ENCODE measurements at places on chromosomes 4 and X.

GRCh38 chr4:27020203-27020602, 159.6 kb downstream of the STIM2 start:
- DNase-seq = no peak

- no peak for DNase-seq
These were observed 47.1 kb upstream of the SORBS2 start for GRCh38 chr4:185859111-185859510.

GRCh38 chr4:55409468-55410171, 13.9 kb downstream of the TMEM165 start:
- DNase-seq = no peak

DNA sequence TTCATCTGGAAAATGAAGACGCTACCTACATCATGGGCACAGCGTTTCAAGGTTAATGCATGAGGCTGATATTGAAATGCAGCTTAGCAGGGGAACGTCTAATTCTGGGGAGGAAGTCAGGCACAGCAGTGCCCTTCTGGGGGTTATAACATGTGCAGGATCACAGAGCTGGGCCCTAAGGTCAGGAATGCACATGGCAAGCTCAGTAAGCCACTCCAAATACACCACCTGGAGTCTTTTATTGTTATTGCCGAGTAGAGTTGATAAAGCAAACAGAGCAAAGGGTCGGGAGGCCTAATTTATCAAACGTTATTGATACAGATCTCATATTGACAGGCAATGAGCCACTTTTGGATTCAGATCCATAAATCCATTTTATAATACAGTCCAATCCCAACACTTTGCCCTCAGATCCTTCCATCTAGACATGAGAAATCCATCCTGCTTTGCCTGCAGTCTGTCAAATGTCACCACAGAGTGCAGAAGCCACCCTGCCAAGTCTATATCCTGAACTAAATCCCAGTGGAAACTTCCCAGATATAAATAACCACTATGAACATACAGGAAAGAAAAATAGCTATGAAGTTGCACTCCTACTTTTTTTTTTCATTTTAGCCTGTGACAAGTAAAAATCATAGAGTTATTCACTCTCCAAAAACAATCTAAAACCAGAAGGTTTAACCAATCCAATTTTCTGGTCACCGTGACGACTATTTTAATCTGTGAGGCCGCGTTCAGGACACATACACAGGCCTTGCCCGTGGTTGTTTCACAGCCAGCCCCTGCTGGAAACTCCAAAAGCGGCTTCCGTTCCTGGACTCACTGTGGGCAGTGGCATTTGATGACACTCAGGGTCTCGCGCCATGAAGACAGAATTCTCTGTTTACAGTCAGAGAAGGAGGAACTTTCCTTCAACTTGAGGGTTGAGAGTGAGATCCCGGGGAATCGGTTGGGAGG, 335.4 kb downstream of the DHX15 start:
- no peak for DNase-seq

- no peak for DNase-seq
These were observed 65.1 kb downstream of the MAB21L2 start for GRCh38 chr4:150647008-150647407.

- no peak for DNase-seq
These were observed 223.7 kb downstream of the PDHA2 start for GRCh38 chr4:96063639-96064038.

GRCh38 chrX:46582325-46582724, 8.8 kb downstream of the CHST7 start:
- no peak for DNase-seq

- no peak for DNase-seq
These were observed 29.0 kb downstream of the F9 start for GRCh38 chrX:139559383-139560042.

DNA sequence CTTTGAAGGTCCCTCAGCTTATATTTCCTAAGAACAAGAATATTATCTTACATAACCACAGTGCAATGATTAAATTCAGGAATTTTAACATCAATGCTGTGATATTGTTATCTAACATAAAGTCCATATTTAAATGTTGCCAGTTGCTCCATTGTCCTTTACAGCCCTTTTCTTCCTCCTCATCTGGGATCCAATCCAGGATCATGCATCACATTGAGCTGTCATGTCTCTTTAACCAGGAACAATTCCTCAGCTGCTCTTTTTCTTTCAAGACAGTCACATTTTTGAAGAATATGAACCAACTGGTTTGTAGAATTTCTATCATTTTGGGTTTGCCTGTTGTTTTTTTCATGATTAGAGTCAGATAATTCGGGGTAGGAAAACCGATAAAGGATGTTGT, 12.0 kb downstream of the TMSB4X start:
- DNase-seq = no peak

- no peak for DNase-seq
These were observed 119.6 kb downstream of the GATB start for GRCh38 chr4:151641167-151641566.

DNA sequence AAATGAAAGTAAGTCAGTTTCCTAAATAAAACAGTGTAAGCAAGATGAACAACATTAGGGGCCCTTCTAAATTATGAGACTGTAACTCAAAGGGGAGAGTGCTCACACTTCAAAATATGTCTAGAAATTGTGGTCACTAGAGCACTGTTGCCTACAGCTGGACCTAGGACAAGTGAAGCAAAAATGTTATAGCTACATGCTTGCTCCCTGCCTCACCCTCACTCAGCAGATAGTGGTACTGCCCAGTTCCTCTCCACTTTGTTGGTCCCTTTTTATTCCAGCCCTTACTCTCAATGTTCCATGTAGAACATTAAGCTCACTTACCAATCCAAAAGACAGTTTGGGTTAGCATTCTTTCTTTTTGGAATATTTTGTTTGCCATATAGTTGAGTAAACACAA, 147.3 kb downstream of the GRIA3 start:
- no peak for DNase-seq

DNA sequence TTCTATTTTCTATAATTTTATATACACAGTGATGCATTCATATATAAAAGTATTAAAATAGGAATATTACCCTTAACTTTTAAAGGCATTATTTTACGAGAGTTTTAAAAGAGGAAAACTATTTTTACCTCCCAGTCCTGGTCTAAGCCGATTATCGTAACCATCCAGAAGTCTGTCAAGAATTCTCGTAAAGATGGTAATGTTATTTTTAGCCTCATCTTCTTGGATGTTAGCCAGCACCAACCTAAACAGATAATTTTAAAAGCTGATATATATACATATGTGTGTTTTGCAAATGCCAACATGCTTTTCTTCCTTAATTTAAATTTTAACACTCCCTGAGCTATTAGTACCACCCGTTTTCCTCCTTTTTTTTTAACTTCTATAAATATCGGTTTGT, 4.0 kb downstream of the GABRA2 start:
- DNase-seq = no peak

DNA sequence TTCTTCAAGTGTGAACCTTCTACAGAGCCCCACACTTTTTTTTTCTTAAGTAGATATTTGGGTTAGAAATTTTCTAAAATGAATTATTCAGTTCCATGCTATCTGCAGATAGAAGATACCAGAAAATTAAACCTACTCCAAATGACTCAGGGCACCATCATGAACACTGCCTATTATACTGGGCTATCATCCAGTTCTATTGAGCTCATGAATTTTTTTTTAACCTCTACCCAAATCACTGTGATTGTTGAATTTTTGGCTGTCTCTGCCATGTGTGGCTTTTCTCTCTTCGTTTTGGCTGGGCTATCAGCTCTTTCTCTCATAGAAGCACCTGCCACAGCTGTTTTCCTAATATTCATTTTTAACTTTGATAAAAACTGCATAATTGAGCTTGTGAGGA, 31.0 kb upstream of the SLC34A2 start:
- DNase-seq = no peak

GRCh38 chrX:23228950-23229448, 105.7 kb upstream of the PTCHD1 start:
- no peak for DNase-seq

DNA sequence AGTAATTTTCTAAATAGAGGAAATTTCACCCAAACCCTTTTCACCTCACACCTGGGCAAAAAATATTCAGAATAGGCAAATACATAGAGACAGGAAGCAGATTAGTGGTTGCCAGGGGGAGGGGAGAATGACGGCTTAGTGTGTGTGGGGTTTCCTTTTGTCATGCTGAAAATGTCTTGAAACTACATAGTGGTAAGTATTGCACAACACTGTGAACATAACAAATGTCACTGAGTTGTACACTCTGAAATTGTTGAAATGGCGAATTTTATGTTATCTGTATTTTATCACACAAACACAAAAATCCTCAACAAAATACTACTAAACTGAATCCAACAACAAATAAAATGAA, 60.7 kb upstream of the PLAC1 start:
- DNase-seq = no peak

DNA sequence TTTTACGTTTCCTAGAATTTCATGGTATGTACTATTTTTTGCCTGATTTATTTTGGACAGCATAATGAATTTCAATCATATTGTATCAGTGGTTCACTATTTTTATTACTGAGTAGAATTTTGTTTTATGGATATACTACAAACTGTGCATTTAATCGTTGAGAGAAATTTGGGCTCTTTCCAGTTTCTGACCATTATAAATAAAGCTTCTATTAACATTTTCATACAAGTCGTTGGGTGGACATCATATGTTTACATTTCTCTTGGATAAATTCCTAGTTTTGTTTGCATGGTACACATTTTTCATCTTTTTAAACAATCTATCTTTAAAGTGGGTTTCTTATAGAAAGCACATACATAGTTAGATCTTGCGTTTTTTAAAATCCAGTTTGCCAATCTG, 472.7 kb upstream of the MAGEB18 start:
- no peak for DNase-seq

GRCh38 chr4:168362025-168362401, 43.5 kb upstream of the DDX60 start:
- DNase-seq = no peak

DNA sequence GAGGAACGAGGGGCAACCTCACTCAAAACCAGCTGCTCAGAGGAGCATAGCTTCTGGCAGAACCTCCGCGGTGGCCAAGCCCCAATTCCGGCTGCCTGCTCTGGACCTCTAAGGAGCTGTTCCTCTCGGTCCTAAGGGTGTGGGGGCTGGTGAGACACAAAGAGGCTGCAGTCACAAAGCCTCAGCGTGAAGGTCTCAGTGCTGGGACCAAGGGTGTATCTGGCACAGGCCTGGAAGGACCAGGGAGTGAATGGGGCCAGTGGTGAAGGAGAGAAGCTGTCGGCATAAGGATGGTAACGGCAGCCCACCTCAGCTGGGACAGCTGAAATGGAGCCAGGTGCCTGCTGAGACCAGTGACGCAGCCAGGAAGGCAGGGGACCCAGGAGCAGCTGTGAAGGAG, 5.3 kb downstream of the PDE6B start:
- no peak for DNase-seq

GRCh38 chr4:122894827-122895226, 27.6 kb downstream of the NUDT6 start:
- no peak for DNase-seq

GRCh38 chr4:81796790-81797528, 325.3 kb upstream of the RASGEF1B start:
- no peak for DNase-seq

DNA sequence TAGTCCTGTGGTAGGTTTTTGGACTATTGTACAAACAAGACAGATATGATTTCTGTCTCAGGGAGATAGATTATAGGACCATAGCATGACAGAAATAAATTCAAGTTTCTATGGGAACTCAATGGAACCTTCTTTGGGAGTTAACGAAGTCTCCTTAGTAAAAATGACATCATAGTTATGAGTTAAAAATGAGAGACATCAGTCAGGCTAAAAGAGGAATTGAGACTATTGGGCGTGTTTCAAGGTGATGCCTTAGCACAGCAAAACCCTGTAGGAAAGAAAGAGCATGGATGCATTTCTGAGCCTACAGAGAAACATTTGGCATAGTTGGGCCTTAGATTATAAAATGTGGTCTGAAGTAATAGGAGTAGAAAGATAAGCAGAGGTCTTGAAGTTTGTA, 1909.1 kb upstream of the PCDH7 start:
- DNase-seq = no peak

Data from RWPE2 (cell line).